ENCODE measurements at places on chromosomes 3 and 15.

- no peaks in the 10 kb centered on the region for H3K27me3 ChIP-seq
- peaks cover 2% of the 10 kb centered on the region for H3K4me1 ChIP-seq
- no peaks in the 10 kb centered on the region for H3K36me3 ChIP-seq
- no peak overlapping the region for H3K4me3 ChIP-seq
- no peak for DNase-seq
Observed at GRCh38 chr3:155970398-155970797, 99.9 kb downstream of the GMPS start.

GRCh38 chr15:70147178-70147760 is 49.6 kb upstream of the TLE3 start:
- no peak overlapping the region for H3K27ac ChIP-seq
- H3K27me3 ChIP-seq: peaks cover 91% of the 10 kb centered on the region
- no peak for DNase-seq
- no peak overlapping the region for H3K4me3 ChIP-seq
- no peaks in the 10 kb centered on the region for H3K36me3 ChIP-seq

DNA sequence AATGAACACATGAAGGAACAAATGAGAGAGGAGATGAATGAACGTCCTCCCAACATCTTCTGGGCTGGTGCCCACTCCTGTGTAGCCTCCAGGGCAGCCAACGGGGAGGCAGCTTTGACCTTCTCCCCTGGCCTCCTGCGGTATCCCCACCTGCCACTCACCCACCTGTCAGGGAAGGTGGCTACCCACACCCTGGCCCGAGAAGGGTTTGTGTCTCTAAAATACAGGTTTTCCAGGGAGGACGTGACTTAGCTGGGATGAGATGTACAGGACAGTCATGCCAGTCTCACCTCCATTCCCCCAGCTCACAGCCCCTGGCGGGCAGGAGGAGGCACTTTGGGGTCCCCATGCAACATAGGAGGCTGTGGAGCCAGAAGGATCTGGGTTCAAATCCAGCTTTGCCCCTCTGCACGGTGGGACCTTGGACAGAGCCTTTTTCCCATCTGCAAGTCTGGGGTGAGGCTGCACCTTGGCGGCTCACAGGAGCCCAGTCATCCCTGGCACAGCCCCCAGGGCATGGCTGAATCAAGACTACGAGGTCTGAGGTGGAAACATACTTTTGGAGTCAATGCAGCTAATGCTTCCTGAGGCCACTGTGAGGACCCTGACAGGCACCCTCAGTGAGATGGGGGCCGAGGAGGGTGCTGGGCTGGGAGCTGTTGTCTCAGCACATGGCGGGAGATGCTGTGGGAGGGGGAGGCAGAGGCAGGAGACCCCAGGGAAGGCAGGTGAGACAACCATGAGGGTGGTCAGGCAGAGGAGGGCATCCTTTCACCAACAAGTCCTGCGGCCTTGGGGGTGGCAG is 11.1 kb upstream of the PLXND1 start:
- H3K4me3 ChIP-seq: no peak overlapping the region
- DNase-seq: no peak
- peaks cover 7% of the 10 kb centered on the region for H3K27me3 ChIP-seq
- H3K36me3 ChIP-seq: no peaks in the 10 kb centered on the region
- no peak overlapping the region for H3K27ac ChIP-seq

GRCh38 chr3:165446555-165446954 is 250.4 kb upstream of the SLITRK3 start:
- H3K27ac ChIP-seq: no peak overlapping the region
- no peak for DNase-seq
- no peak overlapping the region for H3K4me3 ChIP-seq
- H3K27me3 ChIP-seq: no peaks in the 10 kb centered on the region
- no peaks in the 10 kb centered on the region for H3K36me3 ChIP-seq
- no peaks in the 10 kb centered on the region for H3K4me1 ChIP-seq

All from progenitor cell of endocrine pancreas (in vitro differentiated cells).